CD4-positive, alpha-beta T cell treated with Interleukin-4 for 4 hours (primary cell): ENCODE measurements at places on chromosomes 13 and 19.

GRCh38 chr19:49442354-49442753 lies 1.0 kb upstream of the SLC17A7 start:
- DNase-seq: no peak

DNA sequence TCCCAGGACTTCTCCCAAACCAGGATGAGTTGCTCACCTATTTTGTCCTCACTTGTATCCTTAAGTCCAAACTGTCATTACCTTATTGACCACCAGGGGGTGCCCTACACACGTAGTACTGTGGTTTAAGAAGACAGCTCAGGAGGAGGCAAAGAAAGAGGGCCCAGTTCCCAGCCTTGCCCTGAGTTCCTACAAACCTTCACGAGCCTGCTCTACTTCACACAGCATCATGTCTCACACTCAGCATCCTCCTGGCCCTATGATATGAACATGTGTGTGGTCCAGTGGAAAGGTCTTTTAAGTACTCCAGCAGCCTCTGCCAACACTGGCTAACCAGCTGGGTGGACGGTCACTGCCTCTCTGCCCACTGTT lies 8.1 kb upstream of the ZNF784 start:
- DNase-seq: peak; percentile 90

GRCh38 chr13:36789061-36789460 lies 30.0 kb upstream of the RFXAP start:
- DNase-seq: no peak

- no peak for DNase-seq
These were observed 85.4 kb downstream of the SLC7A1 start for GRCh38 chr13:29509999-29510589.

GRCh38 chr19:17137417-17137816 lies 61.8 kb downstream of the MYO9B start:
- no peak for DNase-seq

GRCh38 chr13:94058821-94059360 lies 420.6 kb downstream of the DCT start:
- DNase-seq: no peak

DNA sequence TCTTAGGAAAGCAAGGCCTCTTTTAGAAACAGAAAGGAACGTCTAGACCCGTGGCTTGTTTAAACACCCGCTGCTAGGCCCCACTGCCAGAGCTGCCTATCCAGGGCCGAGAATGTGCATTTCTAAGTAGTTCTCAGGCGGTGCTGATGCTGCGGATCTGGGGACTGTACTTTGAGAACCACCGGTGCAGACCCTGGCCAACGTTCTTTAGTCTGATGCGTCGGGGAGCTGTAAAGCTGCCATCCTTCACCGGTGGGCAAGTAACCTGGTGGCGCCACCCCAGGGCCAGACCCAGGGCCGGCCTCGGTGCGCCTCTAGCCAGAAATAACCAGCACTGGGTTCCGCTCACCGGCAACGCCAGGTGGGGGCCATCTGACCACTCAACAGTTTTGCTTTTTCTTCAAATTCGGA lies 47.1 kb downstream of the TGDS start:
- peak; percentile 48 for DNase-seq

DNA sequence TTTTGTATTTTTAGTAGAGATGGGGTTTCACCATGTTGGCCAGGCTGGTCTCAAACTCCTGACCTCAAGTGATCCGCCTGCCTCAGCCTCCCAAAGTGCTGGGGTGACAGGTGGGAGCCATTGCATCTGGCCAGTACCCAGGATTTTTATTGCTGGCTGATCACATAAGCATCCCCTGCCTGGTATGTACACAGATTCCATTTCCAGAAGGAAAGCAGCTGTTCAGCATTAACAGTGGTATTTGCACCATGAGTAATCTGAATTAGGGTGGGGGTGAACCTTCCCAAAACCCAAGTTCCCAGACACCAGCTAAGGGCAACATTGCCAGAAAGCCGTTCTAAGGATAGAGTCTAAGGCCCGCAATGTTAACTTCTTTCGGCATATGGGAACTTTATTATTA lies 7.3 kb downstream of the ZNF555 start:
- no peak for DNase-seq

GRCh38 chr19:13979244-13979615 lies 26.9 kb downstream of the RFX1 start:
- DNase-seq: no peak

DNA sequence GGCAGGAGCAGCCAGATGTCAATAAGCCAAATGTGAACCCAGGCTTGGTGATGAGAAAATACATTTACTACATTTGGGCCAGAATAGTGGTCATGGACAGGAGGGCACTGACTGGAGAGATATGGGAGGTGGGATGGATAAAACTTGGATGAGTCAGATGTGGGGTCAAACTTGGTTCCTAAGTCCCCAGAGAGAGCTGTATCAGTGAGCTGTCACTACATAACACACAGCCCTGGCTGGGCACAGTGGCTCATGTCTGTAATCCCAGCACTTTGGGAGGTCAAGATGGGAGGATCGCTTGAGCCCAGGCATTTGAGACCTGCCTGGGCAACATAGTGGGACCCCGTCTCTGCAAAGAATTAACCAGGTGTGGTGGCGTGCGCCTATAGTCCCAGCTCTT lies 51.6 kb upstream of the EHD2 start:
- no peak for DNase-seq

GRCh38 chr19:47587295-47587694 lies 14.3 kb upstream of the ZNF541 start:
- no peak for DNase-seq

DNA sequence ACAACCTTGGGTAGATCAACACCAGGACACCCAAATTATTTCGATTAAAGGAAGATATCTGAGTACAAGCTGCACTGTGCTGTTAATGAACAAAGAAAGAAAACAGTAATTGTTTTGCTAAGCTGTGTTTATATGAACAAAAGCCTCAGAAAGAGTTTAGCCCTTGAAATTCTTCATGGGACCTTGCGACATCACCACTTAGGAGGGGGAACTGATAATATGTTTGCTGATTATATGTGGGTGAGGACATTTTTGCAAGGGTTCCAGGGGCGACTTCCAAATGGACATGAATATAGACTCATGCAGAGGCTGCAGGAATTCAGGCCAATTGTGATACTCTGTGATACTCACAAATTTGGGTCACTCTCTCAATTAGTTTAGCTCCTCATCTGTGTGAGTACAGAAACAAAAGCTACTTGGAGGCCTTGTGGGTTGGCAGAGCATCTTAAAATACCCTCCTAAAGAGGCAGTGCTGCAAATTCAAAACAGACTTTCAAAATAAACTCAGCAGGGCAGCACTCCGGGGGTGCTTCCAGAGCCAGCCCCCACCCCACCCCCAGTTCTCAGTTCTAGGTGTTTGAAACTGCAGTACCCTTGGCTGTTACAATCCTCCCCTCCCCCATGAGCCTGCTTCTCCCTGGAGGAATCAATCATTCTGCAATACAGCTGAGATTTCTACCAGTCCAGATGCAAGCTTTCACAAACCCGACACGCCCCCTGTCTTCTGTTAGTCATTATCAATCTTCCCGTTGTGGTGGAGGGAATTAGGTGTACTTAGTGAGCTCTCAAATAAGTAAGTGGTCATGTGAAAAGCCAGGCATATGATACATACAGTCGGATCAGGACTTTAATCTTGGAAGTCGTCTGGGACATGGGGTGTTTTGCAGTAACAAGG lies 97.0 kb upstream of the MBNL2 start:
- no peak for DNase-seq

GRCh38 chr13:95258619-95259194 lies 42.5 kb downstream of the ABCC4 start:
- no peak for DNase-seq

- DNase-seq: no peak
These were observed 842.7 kb upstream of the SLC10A2 start for GRCh38 chr13:103908911-103909310.

GRCh38 chr19:9485140-9485539 lies 13.3 kb downstream of the ZNF560 start:
- no peak for DNase-seq

DNA sequence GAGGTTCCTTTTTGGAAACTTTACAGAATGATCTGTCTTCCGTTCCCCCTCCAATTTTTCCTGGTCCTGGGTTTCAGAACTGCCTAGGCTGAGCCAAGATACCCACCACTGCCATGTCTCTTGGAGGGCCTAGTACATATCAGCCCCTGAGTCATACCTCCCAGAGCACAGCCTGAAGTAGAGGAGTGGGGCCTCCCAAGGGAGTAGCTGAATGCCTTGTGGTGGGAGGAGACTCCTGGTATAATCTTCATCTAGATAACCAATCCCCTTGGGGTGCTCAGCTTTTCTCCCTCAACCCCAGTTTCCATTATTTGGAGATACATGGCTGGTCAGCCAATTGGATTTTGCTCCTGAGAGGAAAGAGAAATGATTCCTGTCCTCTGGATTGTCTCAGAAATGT lies 30.3 kb downstream of the ZNF763 start:
- no peak for DNase-seq

GRCh38 chr13:46799139-46799538 lies 2.2 kb upstream of the ESD start:
- DNase-seq: no peak

- peak; percentile 41 for DNase-seq
These were observed 1.3 kb downstream of the UBL3 start for GRCh38 chr13:29849071-29849631.

DNA sequence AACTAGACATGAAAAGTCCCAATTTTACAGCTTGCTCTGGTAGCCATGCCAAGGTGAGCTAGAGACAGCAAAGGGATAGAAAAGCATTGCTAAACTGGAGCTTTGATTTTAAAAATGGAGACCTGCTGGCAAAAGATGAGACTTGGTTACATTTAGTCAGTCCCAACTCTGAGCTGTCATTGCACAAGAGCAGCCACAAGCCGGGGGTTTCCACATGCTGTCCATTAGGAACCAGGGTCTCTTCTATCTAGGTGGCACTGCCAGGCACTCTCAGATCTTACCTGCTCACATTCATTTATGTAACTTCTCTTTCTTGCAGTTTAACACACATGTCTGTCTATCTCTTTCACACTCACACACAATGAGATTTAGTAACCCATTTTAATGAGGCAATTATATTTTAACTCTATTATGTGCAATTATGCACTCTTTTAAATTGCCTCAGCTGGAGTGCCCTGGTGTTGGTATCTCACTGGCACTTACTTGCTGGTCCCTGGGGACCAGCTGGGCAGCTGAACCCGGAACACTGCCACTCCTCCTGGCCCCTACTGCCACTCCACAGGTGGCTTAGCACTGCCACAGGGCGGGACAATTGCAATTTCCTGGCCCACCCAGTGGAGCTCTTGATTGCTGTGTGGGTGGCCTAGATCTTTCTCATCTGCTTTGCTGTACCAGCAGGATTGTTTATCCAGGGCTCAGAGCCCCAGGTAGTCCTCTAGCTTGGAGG lies 112.5 kb downstream of the COG6 start:
- DNase-seq: no peak

DNA sequence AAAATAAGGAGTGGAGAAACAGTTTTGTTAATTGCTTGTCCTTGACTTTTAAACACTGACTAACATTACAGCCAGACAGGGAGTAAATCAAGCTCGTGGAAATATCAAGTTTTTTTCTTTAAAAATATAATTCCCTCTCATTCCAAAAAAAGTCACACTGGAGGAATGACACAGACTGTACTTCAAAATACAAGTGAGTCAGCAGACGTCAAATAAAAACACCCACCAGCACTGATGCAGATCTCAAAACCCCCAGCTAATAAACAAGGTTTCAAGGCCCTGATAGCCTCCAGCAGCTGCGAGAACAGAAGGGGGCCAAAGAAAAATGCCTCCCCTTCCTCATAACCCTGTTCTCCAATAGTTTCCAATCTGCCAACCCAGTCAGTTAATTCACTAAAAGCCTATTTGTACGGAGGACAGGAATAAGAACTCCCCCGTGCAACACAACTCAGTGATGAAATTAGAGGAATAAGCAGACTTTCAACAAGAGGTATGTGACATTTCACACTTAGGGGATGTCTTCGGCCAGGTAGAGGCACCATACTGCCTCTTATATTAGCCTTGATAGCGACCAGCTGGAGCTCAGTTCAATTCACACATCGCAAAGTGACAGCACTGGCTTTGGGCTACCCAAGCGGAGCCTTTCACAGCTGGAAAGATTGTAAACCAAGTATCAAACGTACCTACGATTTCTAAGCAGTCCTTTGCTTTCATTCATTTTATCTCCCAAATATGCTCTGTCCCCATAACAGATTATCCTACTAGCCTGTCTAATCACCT lies 561.0 kb upstream of the KLF12 start:
- no peak for DNase-seq

GRCh38 chr13:70520275-70521036 lies 412.2 kb upstream of the KLHL1 start:
- DNase-seq: no peak

GRCh38 chr13:77036279-77036678 lies 9.3 kb upstream of the FBXL3 start:
- DNase-seq: no peak

DNA sequence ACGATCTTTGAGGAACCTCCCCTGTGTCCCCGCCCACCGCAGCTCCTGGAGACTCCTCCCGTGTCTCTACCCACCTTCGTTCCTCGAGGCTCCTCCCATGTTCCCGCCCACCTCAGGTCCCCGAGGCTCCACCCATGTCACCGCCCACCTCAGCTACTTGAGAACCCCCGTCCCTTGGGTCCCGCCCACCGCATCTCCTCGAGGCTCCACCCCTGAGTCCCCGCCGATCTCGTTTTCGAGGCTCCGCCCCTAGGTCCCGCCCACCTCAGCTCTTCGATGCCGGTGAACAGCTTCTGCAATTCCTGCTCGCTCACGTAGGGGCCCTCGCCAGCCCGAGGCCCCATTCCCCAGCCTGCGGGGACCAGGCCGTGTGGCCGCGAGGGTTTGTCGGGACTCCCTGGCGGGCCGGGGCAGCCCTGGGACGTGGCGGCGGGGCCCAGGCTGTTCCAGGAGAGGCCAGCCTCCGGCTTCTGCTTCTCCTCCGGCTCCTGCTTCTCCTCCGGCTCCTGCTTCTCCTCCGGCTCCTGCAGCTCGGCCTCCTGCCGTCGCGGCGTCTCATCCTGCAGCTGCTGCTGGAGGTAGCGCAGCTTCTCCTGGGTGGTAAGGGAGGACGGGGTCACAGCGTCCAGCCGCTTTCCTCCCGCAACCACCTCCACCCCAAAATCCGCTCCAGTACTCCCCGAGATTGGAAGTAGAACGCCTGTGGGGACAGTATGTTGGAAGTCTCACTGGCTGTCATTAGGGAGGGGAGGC lies 16.7 kb downstream of the TSKS start:
- peak; percentile 35 for DNase-seq

GRCh38 chr19:45139286-45140143 lies 21.3 kb downstream of the NKPD1 start:
- no peak for DNase-seq

- no peak for DNase-seq
These were observed 164.4 kb downstream of the USP12 start for GRCh38 chr13:27007166-27007565.

GRCh38 chr13:67003743-67004142 lies 226.4 kb downstream of the PCDH9 start:
- DNase-seq: no peak

DNA sequence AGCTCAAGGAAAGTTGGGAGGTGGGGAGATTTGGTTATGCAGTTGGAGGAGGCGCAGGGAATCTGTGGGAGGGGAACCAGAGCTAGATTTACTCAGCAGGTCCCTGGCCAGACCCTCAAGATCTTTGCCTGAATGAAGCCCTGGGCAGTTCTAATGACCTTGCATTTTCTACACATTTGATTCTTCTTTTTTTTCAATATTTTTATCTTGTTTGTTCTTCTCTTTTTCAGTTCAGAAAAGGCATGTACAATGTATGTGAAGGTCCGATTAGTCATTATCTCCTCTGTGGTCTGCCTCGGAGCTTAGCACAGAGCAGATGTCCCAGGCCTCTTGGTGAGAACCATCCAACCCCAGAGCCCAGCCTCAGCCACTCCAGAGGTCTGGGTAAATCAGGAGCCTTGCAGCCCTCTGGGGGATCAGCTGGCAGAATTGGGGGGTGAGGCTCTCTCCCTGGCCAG lies 24.2 kb downstream of the SERP2 start:
- no peak for DNase-seq
